Stimulated activated CD4-positive, alpha-beta T cell treated with anti-CD3 and anti-CD28 coated beads, TNF-alpha, amount 100 ng/mL, for 48 hours (primary cell): ENCODE measurements at places on chromosomes 2 and 18.

DNA sequence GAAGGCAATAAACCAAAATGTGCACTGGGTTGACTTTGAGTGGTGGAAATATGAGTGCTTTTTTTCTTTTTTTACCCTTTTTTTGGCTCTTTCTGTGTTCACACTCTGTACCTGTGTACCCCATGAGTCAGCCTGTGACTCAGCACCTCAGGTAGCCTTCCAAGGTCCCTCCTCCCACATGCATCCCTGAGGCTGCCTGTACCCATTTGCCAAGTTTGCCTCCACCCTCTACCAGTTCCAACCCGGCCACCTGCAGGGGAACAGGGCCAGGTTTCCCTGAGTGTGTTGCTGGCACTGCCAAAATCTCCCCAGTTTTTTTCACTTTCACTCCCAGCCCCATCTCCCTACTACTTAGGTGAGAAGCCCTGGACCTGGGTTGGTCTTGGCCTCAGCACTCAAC lies 14.0 kb downstream of the CXCR1 start:
- DNase-seq: no peak

GRCh38 chr2:108267101-108267500 lies 21.6 kb upstream of the SULT1C2 start:
- DNase-seq: no peak

DNA sequence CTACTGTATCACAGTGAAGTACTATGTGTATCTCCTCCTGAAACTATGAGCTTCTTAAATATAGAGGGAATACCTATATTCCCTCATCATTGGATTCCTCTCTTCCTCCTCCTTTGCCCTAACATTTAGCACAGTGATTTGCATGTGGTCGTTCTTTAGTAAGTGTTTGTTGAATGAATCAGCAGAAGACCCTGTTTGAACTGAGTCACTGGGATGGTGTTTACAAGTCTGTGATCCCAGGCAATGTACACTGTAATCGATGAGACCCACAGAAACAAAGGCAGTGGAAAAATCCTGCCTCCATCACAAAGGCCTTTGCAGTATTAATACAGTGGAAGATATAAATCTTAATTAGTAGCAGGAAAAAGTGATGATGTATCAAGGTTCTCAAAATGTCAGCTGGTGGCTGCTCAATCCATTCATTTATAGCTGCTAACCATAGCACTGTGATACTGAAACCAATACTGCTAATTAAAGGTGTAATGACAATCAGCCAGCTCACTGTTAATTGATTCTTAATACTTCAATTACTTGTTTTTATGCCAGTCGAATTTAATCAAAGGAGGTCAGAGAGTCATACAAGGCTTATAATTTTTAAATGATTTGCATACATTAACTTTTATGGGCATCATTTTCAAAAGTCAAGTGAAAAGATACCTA lies 20.8 kb upstream of the MYO3B start:
- DNase-seq: no peak

- no peak for DNase-seq
Observed at GRCh38 chr18:63951302-63951705, 2.2 kb downstream of the HMSD start.

GRCh38 chr18:48208432-48209140 lies 200.6 kb downstream of the ZBTB7C start:
- no peak for DNase-seq

DNA sequence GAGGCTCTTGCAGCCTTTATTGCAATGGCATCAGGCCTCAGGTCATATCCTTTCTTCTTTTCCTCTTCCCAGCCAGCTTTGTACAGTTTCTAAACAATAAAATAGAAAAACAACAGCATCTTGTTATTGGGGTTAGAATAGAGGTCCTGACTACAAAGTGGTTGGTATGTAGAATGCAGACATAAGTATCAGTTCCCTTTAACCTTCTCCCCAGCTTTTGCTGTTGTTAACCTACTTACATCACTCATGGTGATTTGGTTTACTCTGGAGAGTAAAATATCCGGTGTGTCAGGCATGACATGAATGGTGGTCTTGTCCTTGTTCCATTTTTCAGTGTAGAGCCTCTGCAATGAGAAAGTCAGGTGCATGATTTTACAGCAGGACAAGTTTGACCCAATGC lies 69.8 kb downstream of the NEB start:
- DNase-seq: no peak

DNA sequence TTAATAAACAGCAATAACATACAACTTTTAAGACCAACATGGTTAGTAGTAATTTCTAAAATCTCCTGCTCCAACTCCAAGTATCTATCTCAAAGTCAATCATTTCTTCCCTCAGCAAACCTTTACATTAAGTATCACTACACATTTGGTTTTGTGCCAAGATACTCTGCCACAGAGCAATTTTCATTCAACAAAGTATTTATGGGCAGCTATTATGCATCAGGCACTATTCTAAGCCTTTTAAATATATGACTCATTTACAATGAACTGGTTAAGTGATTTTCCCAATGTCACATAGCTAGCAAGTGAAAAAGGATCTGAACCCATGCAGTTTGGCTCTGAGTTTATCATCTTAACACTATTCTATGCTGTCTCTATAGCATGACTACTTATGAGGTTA lies 264.3 kb downstream of the NOL4 start:
- no peak for DNase-seq
